AG08395 (cell line): ENCODE measurements at places on chromosomes 1 and 21.

- DNase-seq: no peak
Observed at GRCh38 chr21:46180079-46180722, 4.1 kb downstream of the SPATC1L start.

GRCh38 chr1:219442611-219443061 lies 170.3 kb downstream of the ZC3H11B start:
- DNase-seq: peak; percentile 28

DNA sequence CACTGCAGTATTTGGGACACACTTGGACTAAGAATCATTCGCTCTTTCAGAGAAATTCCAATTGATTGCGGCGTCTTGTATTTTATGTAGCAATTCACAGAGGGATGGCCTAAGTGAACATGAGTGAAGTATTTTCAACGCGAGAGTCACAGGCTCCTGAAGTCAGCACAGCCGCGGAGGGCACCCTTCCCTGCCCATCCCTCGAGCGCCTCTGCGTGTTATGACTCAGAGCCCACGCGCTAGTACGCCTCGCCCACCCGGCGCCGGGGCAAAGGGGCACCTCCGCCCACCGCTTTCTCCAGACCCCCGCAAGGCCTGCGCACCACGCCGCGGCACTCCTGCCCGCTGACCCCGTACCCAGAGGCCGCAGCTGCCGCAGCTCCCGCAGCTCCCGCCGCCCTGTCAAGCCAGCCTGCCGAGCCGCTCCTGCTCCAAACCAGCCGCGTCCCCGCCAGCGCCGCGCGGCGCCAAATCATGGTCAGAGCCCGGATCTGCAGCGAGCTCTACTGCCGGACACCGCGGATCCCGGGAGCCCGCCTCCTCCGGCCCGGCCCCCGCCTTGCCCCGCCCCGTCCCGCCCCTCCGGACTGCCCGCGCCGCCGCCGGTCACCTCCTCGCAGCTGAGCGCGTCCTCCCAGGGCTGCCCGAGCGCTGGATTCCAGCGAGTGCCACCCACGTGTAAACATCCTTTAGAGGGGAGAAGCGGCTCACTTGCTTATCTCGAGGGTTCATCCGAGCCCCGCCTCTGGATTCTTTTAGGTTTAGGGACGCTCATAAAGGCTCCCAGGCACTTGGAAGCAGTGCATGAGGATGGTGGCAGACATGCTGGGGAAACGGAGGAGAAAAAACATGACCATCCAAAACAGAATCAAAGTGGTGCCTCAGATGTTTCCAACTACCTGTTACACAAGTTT lies at the start of gene GLRX2:
TSS of gene GLRX2 (minus strand) at position 508 of the 914 bp plus-strand sequence. CDS start at position 476, 32 bp downstream.
- DNase-seq: peak; percentile 96

DNA sequence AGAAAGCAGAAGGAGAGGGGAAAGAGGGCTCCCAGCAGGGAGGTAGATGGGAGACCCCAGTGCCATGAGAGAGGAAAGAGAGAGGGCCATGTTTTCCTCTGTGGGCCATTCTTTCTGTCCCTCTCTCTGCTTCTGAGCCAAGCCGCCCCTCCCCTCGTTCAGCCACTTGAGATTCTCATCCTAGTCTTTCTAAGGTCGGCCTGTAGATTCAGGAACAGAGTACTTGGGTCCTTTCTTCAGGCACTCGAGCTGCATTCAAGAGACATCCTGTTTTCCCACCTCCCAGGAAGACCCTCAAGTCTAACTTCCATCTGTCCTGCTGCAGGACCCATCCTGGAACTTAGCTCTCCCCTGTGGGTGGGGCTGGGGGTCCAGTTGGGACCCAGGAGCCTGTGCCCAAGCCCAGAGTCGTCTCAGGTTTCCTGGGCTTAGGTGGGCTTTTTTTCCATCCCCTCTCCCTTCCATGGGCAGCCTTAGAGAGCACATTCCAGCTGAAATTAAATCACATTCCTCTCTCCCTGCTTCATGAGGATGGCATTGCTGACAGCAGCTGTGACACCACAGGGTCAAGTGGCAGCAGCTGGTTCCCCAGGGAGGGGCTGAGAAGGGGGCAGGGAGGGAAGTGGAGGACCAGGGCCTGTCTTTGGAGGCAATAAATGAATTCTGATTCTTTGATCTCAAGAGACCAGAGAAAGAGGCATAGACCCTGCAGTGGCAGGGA lies 13.0 kb downstream of the NES start:
- DNase-seq: peak; percentile 45

DNA sequence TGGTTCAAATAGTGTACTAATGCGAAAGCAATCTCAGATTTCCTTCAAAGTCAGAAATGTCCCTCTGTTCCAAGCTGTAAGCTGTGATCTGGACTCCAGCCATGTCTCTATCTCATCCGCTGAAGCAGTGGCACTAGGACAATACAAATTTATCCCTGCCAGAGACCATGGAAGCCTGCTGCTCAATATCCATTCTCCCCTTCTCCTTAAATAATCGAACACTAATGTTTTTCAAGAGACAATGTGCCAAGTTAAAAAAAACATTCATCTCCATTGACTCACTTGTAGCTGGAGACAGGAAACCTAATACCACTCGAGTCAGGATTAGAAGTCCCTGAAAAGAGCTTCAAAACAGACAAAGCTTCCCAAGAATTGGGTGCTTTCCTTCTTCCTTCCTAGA lies 38.5 kb upstream of the PGBD5 start:
- DNase-seq: no peak

GRCh38 chr1:31579374-31579773 lies 3.1 kb downstream of the TINAGL1 start:
- no peak for DNase-seq

DNA sequence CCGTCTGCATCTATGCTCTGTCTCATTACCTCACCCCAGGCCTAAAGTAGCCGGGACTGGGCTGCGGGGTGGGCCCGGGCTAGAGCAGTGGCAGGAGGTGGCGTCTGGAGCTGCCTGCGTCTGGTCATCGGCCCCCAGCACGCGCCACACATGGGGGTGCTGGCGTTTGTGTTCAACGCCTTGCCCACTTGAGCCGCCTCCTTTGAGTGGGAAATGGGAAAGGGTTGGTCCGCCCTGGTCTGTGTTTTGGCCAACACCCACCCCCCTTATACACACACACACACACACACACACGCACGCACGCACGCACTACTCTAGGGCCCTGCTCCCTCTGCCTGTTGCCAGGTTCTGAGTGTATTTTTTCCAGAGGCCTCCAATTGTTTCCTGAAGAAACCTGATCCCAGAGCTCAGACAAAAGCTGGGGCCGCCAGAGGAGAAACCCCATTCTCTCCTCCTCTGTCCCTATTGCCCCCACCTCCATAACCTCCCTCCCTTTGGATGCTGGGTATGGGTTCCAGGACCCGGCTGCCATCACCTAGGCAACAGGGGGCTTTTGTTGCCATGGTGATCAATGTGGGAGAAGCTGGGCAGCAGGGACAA lies 10.1 kb downstream of the VANGL2 start:
- DNase-seq: no peak

DNA sequence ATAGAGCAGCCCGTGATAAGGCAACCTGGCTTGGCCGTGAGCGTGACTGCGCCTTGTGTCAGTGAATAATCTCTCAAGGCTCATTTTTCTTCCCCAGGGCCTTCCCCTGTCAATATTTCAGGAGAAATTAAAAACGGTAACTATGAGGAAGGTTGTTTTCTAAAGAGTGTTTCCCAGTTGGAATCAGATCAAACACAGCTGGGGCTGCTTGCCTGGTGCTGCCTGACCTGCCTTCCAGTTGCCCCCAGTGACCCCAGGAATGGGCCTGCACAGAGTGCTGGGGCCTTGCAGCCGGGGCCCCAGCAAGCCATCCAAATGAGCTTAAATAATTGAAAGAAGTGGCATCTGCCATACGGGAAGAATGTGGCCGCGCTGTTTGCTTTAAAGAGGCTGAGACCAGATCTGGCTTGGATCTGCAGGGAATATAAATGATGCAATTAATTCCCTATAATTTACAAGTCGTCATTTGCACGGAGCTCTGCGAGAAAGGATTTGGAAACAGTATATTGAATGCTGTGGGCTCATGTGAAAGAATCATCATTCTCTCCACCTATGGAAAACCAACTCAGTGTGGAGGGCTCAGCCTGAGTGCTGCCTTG lies 203.9 kb downstream of the C1orf94 start:
- no peak for DNase-seq

- no peak for DNase-seq
Observed at GRCh38 chr1:218702775-218703174, 357.6 kb downstream of the TGFB2 start.

DNA sequence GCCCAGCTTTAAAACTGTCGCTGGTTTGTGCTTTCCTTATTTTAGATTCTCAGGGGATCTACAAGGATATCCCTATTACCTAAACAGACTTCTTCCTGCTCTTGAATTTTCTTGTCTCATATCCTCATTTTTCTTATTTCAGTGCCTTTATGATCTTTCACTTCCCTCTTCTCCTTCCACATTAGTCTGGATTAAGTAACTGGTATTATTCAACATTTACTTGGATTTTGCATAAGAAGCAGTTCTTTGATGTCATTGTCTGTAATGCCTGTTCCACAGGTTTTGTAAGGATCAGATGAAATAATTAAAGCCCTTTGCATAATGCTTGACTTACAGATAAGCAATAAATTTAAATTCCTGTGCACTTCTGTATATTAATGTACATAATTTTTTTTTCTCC lies 26.5 kb downstream of the CXADR start:
- DNase-seq: no peak

DNA sequence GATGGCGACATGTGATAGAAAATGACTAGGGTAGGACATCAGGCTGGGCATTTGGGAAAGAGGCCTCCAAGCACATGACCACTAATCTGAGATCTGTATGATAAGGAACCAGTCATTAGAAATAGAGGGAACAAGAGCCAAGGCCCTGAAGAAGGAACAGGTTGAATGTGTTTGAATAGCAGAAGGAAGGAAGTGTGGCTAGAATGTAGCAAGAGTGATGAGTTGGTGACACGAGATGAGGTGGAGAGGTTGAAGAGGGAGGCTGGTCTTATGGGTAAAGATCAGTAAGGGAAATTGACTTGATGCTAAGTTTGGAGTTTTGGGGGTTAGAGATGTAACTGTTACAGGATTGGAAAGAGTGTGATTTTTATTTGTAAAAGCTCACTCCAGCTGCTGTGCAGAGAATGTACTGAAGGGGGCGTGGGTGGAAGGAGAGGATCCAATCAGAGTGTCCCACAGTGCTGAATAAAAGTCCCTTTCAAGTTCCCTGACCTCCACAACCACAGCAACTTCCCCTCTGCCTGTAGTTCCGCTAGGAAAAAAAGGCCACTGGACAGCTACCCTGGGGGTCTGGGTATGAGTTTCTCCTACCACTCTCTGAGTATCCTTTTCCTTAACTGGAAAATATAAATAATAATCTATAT lies 295.0 kb downstream of the OMA1 start:
- peak; percentile 24 for DNase-seq

DNA sequence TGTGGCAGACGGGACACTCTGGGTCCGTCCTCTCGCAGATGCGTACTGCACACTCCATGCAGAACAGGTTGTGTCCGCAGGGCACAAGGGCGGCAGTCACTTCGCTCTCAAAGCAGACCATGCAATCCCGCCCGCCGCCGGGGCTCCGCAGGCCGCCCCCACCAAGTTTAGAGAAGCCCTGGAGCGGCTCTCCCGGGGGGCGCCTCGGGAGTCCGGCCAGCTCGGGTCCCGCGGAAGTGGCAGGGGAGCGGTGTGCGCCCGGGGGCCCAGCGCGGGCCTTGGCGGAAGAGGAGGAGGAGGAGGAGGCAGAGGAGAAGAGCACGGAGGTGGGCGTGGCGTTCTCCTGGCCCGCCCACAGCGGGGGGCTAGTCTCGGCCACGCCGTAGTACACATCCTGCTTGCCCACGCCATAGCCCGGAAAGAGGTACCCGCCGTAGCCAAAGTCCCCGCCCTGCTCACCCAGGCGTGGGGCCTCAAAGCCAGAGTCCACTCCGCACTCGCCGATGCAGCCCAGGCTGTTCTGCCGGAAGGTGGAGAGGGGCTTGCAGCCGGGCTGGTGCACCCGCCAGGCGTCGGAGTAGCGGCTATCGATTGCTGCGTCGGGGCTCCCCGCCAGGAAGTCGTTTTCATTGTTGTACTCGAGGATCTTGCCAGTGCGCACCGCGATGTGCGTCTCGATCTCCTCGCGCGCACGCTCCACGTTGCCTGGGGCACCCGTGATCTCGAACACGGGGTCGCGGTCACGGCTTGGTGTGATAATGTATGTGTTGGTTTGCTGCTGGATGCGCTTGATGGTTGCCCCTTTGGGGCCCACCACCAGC lies 5.4 kb downstream of the MEX3A start:
- DNase-seq: no peak

- no peak for DNase-seq
Observed at GRCh38 chr1:244046907-244047611, 4.0 kb upstream of the ZBTB18 start.

DNA sequence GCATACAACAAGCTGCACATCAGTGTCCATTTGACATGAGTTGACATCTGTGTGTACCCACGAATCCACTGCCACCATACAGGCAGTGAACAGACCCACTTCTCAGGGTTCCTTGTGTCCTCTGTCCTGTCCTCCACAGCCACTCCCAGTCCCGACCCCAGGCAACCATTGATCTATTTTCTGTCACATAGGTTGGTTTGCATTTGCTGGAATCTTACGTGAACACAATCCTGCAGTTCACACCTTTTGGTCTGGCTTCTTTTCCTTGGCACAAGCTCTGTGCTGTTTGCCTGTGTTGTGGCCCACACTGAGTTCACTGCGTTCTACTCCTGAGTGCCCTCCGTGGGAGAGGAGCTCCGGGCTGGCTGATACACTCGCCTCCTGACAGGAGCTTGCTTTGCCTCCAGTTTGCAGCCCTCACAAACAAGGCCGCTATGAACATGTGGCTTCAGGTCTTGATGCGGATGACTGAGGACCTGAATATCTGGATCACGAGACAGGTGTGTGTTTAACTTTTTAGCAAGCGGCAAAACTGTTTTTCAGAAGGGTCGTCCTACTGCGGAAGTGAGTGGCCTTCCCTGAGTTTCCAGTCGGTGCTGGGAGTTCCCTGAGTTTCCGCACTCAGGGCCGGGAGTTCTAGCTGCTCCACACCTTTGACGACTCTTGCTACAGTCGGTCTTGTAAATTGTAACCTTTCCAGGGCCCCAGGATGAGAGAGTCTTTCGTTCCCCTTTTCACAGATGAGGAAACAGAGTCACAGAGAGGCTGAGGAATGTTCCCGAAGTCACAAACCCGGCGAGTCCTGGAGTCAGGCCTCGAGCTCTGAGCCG lies 13.0 kb upstream of the COL18A1 start:
- no peak for DNase-seq

- no peak for DNase-seq
Observed at GRCh38 chr1:71339238-71339637, 258.4 kb upstream of the ZRANB2 start.

DNA sequence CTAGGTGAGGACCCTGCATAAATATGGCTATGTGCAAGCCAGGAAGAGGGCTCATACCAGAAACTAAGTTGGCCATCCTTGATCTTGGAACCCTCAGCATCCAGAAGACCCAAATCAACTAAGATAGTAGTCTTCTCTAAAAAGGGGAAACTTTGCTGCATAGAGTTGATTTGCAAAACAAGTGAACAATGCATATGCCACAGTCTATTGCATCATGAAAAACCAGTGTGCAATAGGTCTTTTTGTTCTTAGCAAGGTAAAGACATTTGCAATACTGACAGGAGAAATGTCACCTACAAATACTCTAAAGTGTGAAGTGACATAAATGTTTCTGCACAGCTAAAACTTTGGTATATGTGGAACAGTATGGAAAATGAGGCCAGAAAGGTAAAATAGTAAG lies 2.0 kb upstream of the IFI16 start:
- no peak for DNase-seq
